NCI-H748 treated with DMSO at 0.1 percent for 48 hours (cell line): ENCODE measurements at places on chromosomes 16 and 17.
A peak's percentile ranks its signal among the peaks of the same experiment; 100 is the strongest.

- DNase-seq: no peak
Observed at GRCh38 chr17:33116021-33116551, 124.4 kb downstream of the SPACA3 start.

DNA sequence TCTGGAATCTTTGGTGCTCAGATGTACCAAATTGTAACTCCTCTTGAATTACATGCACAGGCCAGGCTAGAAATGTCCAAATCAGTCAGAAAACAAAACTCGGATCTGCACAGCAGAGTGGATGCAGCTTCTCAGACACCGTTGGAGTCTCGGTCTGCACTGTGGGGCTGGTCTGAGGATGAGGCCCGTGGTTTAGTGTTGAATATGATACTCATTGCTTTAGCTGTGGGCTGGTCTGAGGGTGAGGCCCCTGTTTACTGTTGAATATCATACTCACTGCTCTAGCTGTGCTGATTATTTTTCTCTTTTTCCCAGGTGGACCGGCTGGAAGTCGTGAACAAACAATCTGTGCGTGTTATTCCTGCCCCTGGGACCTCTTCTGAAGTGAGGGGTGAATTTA, 35.0 kb downstream of the DBNDD1 start:
- no peak for DNase-seq

DNA sequence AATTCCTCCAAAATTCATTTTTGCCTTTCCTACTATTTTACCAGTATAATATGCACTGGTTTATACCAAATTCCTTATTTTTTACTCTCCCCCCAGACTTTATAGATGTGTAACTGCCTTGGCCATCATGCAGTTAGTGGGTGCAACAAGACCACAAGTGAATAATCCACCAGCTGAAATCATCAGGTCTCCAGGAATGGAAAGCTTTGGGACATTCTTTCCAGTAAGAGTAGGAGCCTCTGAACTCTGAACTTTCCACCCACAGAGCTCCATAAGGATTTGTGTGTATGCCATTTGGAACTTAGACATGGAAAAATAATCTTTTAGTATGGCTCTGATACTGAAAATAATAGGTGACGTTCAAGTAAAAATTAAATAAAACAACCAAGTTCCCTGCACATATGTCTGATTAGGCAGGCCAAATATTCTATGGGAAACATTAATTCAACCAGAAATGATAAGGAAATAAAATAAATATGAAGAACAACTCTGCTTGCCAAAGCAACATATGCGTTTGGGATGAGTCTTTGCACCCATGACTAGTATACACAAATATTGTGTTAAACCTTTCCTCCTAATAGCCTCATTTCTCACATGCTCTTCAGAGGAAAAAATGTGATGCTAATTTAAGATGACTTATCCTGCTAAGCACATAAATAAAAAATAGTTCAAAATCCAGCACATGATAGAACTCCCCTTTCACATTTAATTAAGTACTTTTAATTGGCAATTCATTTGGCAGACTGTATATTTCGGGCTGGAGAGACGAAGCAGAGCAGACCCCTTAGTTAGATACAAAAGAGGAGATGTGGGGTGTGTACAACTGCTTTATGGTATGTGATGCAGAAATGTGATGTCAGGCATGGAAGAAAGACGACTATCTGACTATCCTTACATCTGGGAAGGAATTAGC, 11.6 kb upstream of the LYRM9 start:
- no peak for DNase-seq

- DNase-seq: no peak
Observed at GRCh38 chr16:12423131-12423530, 380.6 kb downstream of the CPPED1 start.

GRCh38 chr16:49399594-49400364, 26.2 kb downstream of the C16orf78 start:
- no peak for DNase-seq

GRCh38 chr17:38598536-38598935, 7.2 kb downstream of the SRCIN1 start:
- no peak for DNase-seq

GRCh38 chr16:69924777-69925191, 26.4 kb upstream of the CLEC18A start:
- no peak for DNase-seq

DNA sequence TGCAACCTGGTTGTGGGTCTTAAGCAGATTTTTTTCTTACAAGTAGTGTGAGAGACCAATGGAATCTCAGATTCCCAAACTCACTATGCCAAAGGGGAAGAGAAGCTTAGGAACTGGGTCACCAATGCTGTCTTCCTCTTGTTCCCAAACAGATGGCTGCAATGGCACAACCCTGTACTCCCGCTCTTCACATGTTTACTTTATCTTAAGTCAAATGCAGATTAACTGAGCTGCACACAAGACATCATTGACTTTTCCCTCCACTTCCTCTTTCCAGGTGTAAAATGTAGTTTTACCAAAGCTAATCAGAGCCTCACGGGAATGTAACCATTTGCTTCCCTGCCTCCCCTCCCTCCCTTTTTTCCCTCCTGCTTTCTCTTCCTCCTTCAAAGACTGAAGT, 14.4 kb upstream of the CD300E start:
- DNase-seq: no peak

DNA sequence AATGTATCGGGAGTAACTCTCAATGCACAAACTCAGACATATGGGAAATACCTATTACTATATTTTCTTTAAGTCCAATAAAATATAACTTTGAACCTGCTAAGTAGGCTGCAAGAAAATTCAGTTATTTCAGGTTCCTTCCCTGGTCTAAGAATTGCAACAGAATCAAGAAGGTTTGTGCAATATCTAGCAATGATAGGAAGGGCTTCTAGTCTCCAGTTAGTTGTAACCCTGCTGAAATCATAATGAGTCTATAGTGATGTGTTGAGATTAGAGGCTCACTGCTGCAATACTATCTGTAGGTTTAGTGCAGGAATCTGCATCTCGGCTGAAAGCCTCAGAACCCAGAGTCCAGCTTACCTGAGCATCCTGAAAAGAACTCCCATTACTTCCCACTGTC, 110.5 kb downstream of the PMP22 start:
- DNase-seq: no peak

- peak; percentile 69 for DNase-seq
Observed at GRCh38 chr17:1724351-1724868, at the start of gene WDR81. WDR81 (plus strand) TSS chr17:1724704; CDS start chr17:1724960, 256 bp downstream.

- DNase-seq: no peak
Observed at GRCh38 chr17:17684906-17685774, 3.9 kb downstream of the RAI1 start.

GRCh38 chr16:68902969-68903345, 59.6 kb downstream of the TANGO6 start:
- DNase-seq: no peak

DNA sequence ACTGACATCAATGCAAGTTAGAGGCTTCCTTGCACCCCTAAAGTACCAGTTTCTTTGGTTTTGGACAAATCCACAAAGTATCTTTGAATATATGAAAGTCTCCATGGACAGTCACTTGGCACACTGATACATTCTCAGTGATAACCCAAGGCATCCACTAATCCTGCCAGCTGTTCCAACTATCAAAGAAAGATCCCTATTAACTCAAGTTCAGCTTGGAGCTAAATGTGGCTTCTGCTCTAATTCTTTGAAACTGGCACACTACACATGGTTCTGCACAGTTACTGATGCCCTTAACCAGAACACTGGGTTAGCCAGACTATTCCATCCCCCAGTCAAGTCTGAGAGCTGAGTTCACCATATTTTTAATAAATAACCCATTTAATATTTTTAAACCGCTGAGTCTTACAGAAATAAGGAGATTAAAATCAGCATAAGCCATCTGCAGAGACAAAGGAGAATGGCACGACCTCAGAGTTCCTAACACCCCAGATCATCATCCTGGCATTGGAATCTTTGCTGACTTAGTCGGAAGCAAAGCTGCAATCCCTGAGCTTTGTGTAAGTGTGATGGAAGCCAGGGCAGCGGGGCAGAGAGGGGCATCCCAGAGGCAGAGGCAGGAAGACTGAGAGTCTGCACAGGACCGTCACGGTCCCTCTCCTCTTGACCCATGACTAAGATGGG, 6.3 kb downstream of the CACNG1 start:
- DNase-seq: no peak

DNA sequence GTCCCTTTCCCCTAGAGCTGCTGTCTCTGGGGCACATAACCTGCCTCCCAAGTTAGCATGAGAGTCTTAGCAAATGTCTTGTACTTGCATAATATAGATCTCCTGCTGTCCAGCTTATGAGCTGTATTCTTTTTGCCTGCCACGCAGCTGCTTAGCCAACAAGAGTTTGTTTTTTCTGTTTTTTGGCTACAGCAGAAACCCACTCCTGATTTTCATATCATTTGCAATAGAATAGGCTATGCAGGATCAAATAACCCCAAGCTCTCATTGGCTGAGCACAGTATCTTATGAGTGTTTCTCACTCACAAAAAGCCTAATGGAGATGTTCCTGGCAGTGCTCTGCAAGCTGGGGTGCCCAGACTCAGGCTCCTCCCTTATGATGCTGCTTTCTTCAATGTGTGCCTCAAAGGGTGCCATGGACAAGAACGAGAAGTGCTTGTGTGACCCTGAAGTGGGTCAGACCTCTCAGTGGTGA, 23.1 kb downstream of the B9D1 start:
- no peak for DNase-seq

DNA sequence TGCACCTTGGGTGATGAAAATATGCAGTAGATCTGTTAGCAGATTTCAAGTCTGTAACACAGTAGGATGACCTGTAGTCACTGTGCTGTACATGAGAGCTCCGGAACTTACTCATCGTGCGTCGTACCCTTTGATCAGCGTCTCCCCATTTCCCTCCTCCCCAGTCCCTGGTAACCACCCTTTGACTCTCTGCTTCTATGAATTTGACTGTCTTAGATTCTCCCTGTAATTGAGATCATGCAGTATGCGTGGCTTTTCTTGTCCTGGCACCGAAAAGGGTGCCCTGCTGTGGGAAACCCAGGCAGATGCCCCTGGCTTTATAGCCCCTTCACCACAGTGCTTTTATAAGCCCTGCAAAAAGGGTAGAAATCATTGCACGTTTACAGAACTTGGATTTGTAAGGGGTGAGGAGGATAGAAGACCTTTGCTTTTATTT, 20.5 kb downstream of the CLEC16A start:
- no peak for DNase-seq

GRCh38 chr17:72560303-72561247, 439.8 kb downstream of the SOX9 start:
- DNase-seq: peak; percentile 77

DNA sequence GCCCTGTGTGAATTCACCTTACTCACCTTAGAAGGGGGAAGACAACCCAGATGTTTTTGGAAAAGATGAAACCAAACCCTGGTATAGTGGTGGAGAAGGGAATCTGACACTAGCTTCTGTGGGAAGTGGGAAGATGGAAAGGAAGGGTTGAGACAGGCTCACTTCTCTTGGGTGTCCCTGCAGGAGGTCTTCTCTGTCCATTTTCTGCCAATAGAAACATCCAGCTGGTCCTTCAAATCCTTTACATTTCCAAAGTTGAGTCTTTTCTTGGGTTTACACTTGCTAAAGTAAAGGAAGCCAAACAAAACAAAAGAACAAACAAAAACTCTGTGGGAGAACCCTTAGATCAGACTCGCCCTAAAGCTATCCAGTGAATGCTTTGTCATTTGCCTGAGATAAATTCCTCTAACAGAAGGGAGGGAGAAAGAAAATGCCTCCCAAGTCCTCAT, 10.2 kb downstream of the HOXB1 start:
- DNase-seq: no peak

- DNase-seq: no peak
Observed at GRCh38 chr17:1478418-1478817, 14.1 kb downstream of the MYO1C start.

DNA sequence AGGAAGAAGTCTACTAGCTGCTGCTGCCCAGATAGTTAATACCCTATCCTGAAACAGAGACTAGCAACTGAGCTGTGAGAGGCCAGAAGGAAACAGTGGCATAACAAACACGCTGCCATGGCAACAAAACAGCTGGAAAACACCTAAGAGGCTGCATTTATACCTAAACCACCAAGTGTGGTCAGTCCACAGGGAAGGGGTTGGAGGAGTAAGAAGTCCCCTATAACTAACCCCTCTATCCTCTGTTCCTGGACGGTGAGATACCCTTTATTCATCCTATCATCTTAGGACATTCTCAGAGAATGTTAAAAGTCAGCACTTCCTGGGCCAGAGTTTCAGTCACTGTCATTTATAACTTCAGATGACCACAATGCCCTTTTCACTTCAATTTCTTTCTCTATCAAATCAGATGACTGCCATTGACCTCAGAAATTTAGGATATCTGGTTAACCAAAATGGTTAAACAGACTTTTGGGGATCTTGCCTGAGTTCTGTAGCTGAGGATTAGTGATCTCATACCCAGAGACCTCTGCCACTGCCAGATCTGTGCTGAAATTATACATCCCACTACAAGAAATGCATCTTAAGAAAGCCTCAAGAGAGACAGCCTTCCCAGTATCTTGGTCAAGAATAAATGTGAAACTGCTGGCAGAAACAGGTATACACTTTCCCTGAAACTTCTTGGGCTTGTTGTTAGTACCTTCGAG, 36.2 kb downstream of the STH start:
- DNase-seq: no peak

DNA sequence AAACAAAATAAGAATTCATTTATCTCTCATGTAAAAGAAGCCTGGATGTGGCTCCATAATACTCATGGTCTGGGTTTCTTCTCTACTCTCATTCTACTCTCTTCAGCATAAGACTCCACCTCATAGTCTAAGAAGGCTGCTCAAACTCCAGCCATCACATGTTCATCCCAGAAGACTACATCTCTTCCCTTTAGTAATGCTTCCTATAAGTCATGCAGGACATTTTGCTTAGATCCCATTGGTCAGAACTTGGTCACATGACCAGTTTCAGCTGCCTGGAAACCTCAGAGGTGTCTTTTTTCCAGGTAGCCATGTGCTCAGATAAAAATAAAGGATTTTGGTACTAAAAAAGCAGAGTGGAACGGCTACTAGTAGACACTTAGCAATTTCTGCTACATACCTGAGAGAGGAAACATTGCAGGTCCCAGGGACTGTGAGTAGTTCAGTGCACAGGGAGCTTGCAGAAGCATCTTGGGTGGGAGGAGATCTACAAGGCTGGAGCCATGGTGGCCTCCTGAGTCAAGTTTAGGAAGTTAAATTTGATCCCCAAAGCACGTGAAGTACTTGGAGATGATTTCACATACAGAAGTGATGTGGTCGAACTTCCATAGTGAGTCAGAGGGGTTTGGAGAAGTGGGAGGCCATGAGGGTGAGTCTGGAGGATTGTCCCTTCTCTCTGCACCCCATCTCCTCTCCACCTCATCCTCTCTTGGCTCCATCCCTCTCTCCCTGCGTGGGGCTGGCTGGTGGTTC, 110.2 kb downstream of the CCDC182 start:
- DNase-seq: no peak

- no peak for DNase-seq
Observed at GRCh38 chr17:62725791-62726249, 82.3 kb downstream of the MARCHF10 start.
